ENCODE measurements at places on chromosomes 5 and 9. TPM values are rescaled to one million over a fixed set of nuclear protein-coding genes. Genes with fewer than 3 reads are reported as not detected.

Gene BSPRY
- not detected for total RNA-seq

Gene TAF1L
- total RNA-seq = not detected

Gene PGM5
- total RNA-seq = 3.0 TPM

Gene ORM1
- not detected for total RNA-seq

Gene GLRA1
- total RNA-seq = not detected

Gene DOCK2
- 1.4 TPM for total RNA-seq

Gene DMXL1
- 11.1 TPM for total RNA-seq

Gene TAF11L8
- total RNA-seq = not detected

Gene RXFP3
- total RNA-seq = not detected

Gene IFNK
- not detected for total RNA-seq

Gene SPIN1
- 64.4 TPM for total RNA-seq

Gene CDH6
- total RNA-seq = 70.2 TPM

Gene CSF1R
- total RNA-seq = not detected

Gene PNPLA7
- 0.14 TPM for total RNA-seq

Gene SLCO6A1
- total RNA-seq = not detected

Gene CEP72
- 4.8 TPM for total RNA-seq

Gene HACD4
- total RNA-seq = not detected

Gene SV2C
- total RNA-seq = 0.04 TPM

Gene RLN1
- total RNA-seq = not detected

Gene ARSI
- not detected for total RNA-seq

Gene FAM219A
- total RNA-seq = 17.9 TPM

Measured in H4 (cell line).